ENCODE measurements at places on chromosomes 11 and 22.

- H3K4me3 ChIP-seq: no peak overlapping the region
- H3K4me1 ChIP-seq: peaks cover 11% of the 10 kb centered on the region
- no peak overlapping the region for H3K27ac ChIP-seq
These were observed 24.1 kb downstream of the ADAMTS15 start for GRCh38 chr11:130472434-130472961.

- no peaks in the 10 kb centered on the region for H3K36me3 ChIP-seq
- peak overlapping the region; percentile 88 for H3K27ac ChIP-seq
- DNase-seq: peak; percentile 71
- H3K4me3 ChIP-seq: peak overlapping the region; percentile 30
These were observed 539.3 kb upstream of the B3GAT1 start for GRCh38 chr11:134951305-134951700.

GRCh38 chr11:11533751-11534150 lies 88.1 kb downstream of the GALNT18 start:
- no peak for DNase-seq
- H3K4me1 ChIP-seq: no peaks in the 10 kb centered on the region
- no peak overlapping the region for H3K4me3 ChIP-seq

- no peak for DNase-seq
- H3K27me3 ChIP-seq: no peaks in the 10 kb centered on the region
- no peaks in the 10 kb centered on the region for H3K4me1 ChIP-seq
These were observed 398.4 kb downstream of the CNTN5 start for GRCh38 chr11:99418927-99419720.

DNA sequence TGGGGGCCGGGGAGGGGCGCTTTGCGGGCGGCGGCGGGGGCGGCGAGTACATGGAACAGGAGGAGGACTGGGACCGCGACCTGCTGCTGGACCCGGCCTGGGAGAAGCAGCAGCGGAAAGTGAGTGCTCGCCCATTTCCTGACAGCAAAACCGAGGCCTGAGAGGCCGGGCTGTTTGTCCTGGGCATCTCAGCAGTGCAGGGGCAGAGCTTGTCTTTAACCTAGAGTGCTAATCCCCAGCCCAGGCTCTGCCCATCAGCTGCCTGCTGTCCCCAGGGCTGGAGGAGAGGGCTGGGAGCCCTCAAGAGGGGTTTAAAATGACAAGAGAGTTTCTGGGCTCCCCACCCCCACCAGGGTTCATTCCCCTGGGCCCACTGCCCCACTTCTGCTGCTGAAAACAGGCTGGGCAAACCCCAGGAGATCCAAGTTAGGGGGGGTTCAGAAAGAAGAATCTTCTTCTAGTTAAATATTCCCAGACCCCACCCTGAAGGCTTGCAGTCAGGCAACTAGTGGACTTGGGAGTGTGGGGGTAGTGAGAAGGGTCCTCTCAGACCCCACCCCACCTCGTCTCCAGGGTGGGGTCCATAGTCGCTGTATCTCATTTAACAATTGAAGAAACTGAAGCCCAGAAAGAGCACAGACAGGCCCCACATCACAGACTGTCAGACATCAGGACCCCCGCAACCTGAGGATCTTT lies 411 bp downstream of the ACTN3 start:
- DNase-seq: no peak
- H3K27ac ChIP-seq: no peak overlapping the region
- peaks cover 2% of the 10 kb centered on the region for H3K27me3 ChIP-seq
- no peak overlapping the region for H3K4me3 ChIP-seq
- no peaks in the 10 kb centered on the region for H3K36me3 ChIP-seq
- peaks cover 28% of the 10 kb centered on the region for H3K4me1 ChIP-seq

DNA sequence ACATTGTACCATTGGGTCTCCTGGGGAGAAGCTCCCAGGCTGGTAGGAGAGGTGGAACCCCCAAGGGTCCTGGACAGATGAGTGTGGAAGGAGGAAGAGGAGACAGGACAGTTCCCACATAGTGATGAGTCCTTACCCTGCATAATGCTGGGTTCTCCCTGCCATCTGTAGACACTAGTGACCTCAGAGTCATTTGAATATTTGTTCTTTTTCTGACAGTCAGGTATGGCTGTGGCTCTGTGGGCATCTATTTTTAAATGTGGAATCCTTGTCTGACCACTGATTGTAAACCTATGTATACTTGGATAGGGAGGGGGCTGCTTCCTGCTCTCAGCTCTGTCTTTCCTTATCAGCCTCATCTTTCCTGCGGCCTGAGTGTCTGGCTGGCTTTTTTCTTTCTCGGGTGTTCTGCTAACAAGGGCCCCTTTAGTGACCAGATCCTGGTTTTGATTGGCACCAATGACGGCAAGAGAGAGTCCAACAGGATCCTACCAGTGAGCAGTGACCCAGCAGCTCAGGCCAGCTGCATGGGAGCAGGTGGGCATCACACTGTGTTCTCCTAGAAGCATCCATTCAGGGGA lies 2.6 kb upstream of the SLC5A1 start:
- H3K27ac ChIP-seq: no peak overlapping the region
- no peaks in the 10 kb centered on the region for H3K36me3 ChIP-seq
- H3K4me3 ChIP-seq: no peak overlapping the region
- H3K27me3 ChIP-seq: peaks cover 23% of the 10 kb centered on the region

DNA sequence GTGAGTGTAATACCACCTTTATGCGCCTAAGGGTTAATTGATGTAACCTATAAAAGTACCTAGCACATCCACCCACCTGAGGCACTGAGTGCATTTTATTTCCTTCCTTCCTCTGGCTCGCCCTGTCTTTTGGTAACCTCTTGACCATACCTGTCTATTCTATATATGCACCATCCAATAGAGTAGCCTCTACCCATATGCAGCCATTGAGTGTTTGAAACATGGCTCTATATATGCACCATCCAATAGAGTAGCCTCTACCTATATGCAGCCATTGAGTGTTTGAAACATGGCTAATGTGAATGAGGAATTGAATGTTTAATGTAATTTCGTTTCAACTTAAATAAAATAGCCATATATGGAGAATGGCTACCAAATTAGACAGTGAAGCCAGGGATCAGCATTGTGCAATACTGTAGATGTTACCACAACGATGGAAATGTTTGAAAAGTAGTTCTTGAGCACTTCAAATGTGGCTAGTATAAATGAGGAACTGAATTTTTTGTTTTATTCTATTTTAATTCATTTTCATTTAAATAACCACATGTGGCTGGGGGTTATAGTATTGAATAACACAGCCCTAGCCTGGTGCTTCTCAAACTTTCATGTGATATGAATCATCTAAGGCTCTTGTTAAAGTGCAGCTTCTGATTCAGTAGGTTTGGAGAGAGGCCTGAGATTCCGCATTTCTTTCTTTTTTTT lies 33.8 kb downstream of the SLC35F2 start:
- DNase-seq: peak; percentile 61
- H3K27me3 ChIP-seq: no peaks in the 10 kb centered on the region
- no peaks in the 10 kb centered on the region for H3K4me1 ChIP-seq
- no peak overlapping the region for H3K27ac ChIP-seq
- H3K36me3 ChIP-seq: no peaks in the 10 kb centered on the region

DNA sequence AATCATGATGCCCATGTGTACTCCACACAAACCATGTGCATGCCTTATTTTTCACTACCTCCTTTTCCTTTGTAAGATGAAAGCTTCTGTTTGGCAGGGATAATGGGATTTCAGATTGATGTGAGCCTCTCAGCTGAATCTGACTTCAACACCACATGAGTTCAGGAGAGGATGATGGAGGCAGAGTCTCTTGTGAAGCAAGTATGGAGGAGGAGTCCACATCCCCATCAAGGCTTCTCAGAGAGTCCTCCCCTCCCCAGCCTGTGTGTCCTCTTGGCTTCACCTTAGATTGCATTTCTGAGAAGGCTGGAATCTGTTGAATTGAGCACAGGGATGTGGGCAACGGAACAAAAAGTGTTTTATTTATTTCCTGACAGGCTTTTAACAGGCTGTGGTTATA lies 370.4 kb downstream of the FAT3 start:
- no peaks in the 10 kb centered on the region for H3K36me3 ChIP-seq
- H3K4me1 ChIP-seq: peaks cover 2% of the 10 kb centered on the region
- H3K4me3 ChIP-seq: no peak overlapping the region
- H3K27me3 ChIP-seq: no peaks in the 10 kb centered on the region

- no peaks in the 10 kb centered on the region for H3K4me1 ChIP-seq
- H3K36me3 ChIP-seq: no peaks in the 10 kb centered on the region
- H3K27me3 ChIP-seq: peaks cover 32% of the 10 kb centered on the region
- H3K27ac ChIP-seq: no peak overlapping the region
These were observed 11.1 kb upstream of the RFPL1 start for GRCh38 chr22:29427176-29427760.

- no peaks in the 10 kb centered on the region for H3K27me3 ChIP-seq
- H3K4me3 ChIP-seq: no peak overlapping the region
- no peaks in the 10 kb centered on the region for H3K36me3 ChIP-seq
- DNase-seq: no peak
- no peaks in the 10 kb centered on the region for H3K4me1 ChIP-seq
These were observed 415.4 kb downstream of the BRD1 start for GRCh38 chr22:49412236-49412635.

- no peaks in the 10 kb centered on the region for H3K36me3 ChIP-seq
- H3K27ac ChIP-seq: no peak overlapping the region
- no peak overlapping the region for H3K4me3 ChIP-seq
- no peak for DNase-seq
These were observed 7.4 kb downstream of the RAB38 start for GRCh38 chr11:88167853-88168252.

DNA sequence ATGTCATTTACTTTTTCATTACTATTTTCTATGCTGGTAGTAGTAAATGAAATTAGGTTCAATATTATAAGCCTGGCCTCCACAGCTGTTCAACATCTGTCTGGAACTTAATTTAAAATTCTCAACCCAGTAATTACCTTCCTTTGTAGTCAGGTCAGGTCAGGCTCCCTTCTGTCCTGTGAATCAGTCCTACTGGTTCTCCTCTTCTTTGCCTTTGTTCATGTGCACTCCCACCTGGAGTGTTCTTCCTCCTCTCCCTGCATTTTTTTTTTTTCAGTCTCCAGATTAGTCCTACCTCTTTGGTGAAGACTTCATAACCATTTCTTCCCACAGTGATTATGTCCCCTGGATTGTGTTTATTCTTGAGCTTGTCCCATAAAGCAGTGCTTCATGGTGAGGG lies 67.9 kb downstream of the DKK3 start:
- H3K27ac ChIP-seq: no peak overlapping the region
- no peak for DNase-seq
- no peak overlapping the region for H3K4me3 ChIP-seq
- H3K4me1 ChIP-seq: peaks cover 4% of the 10 kb centered on the region

DNA sequence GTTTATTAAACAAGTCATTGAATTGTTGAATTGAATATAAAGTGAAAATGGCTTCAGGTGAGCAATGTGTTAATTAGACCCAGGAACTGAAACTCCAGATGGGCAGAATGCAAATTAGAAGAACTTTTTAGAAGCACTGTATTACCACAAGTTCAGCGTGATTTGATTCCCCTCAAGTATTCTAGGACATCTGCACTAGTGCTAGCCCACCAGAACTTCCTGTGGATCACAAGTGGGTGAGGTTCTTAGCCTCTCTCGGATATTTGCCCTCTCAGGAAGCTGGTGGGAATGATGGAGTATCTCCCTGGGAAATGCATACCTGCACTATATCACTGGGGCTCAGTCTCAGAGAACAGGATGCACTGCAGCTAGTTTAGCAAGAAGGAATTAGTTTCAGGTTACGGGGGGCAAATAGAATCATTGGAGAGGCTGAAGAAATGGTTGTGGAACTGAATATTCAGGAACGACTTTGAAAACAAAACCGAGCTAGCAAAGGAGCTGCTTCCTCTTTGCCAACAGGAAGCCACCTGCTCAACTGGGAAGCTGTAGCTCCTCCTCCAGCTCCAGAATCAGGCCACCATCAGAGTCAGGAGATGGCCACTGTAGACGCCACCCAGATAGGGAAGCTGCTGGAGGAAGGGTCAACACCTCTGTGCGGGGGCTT lies 74.3 kb downstream of the DHCR7 start:
- H3K27me3 ChIP-seq: peaks cover 2% of the 10 kb centered on the region
- no peaks in the 10 kb centered on the region for H3K4me1 ChIP-seq
- no peak overlapping the region for H3K27ac ChIP-seq

DNA sequence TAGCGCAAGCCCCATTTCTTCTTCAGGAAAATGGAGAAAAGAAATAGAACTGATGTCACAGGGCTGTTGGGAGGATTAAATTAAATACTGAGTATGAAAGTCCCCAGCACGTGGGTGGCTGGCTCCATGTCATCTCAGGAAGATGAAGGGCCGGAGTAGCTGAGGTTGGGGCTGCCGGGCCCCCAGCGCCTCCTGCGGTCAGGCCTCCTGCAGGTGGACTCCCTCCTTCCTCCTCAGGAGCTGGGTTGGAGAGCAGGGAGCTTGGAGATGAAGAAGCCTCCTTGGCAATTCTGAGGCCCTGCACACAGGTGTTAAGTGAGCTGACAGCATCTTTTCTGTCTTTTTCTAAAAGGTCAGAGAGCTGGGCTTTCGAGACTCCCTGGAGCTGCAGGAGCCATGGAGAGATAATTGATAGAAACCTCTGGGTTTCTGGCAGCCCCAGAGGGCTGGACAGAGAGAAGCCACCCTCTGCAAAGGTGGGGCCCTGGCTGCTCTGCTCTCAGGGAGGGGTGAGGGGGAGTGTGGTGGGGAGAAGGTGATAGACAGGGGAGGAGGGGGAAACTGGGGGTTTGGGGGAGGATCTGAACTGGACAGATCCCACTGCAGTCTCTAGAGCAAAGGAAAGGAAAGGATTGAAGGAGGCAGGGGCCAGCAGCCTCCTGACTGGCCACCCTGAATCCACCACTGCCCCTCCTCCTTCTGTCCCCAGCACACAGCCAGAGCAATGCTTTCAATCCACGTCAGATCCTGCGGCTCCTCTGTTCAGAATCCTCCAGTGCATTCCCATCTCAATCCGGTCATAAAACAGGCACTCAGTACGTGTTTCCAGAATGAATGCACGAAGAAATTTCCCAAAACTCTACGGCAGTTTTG lies 210.8 kb downstream of the CEP164 start:
- no peaks in the 10 kb centered on the region for H3K4me1 ChIP-seq
- no peak overlapping the region for H3K4me3 ChIP-seq
- DNase-seq: no peak
- peaks cover 12% of the 10 kb centered on the region for H3K27me3 ChIP-seq
- no peak overlapping the region for H3K27ac ChIP-seq

DNA sequence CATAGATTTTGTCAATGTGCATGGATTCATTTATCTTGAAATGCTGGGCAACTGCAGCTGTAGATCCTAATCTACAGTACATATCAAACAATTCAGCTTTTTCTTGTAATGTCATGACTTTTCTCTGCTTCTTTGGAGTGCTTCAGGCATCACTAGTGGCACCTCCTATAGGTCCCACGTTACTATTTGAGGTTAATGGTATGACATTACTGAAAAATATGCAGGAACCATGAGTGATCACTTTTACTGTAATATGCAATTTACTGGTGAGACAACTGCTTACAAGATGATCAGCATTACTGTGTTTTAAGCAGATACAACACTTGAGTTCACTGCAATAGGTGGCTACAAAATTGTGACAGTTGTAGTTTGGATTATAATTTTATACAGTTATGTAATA lies 3.0 kb downstream of the CENATAC start:
- H3K4me1 ChIP-seq: peaks cover 24% of the 10 kb centered on the region
- H3K27ac ChIP-seq: peak overlapping the region; percentile 13
- no peak overlapping the region for H3K4me3 ChIP-seq
- H3K36me3 ChIP-seq: peaks cover 8% of the 10 kb centered on the region
- DNase-seq: peak; percentile 29
- no peaks in the 10 kb centered on the region for H3K27me3 ChIP-seq

GRCh38 chr22:48739348-48740085 lies 1088.2 kb downstream of the BRD1 start:
- H3K4me1 ChIP-seq: no peaks in the 10 kb centered on the region
- DNase-seq: no peak
- H3K4me3 ChIP-seq: no peak overlapping the region
- H3K27me3 ChIP-seq: no peaks in the 10 kb centered on the region
